ENCODE measurements at places on chromosomes 3 and 15. TPM values are rescaled to one million over a fixed set of nuclear protein-coding genes. Genes with fewer than 3 reads are reported as not detected.

C3orf18 gene
- total RNA-seq, result 20.9 TPM

DNAH12 gene
- not detected for total RNA-seq

NMD3 gene
- total RNA-seq, result 59.4 TPM

LRRC31 gene
- total RNA-seq, result not detected

CELF6 gene
- 1.9 TPM for total RNA-seq

GPR149 gene
- not detected for total RNA-seq

SLITRK3 gene
- total RNA-seq, result 30.8 TPM

ERICH6 gene
- not detected for total RNA-seq

SLC22A13 gene
- under 0.01 TPM for total RNA-seq

GABRB3 gene
- total RNA-seq, result 1.7 TPM

PLAAT1 gene
- not detected for total RNA-seq

- no peak for DNase-seq
Observed at GRCh38 chr3:148856384-148856783, 8.7 kb upstream of the CPA3 start.

DNA sequence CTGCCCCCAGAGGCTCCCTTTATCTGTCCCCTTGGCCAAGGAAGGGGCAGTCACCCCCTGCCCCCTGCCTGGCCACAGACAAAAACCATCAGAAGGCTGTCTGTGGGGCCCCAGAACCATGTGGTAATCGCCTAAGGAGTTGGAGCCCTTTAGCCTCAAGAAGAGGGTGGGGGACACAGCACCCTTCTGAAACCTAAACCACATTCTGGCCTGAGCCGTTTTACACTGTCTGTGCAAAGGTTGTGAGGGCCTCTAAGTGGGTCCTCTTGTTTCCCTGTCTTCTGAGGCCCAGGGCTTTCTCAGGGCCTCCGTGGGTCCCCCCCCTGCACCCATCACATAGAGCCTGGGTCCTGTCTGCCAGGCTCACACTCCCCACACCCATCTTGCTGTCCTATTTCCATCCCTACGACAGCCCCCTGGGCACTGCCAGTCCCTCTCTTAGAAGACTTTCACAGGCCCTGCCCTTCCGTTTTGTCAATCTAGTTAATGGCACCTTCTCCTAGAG is 17.9 kb upstream of the RPUSD3 start:
- no peak for DNase-seq

DNA sequence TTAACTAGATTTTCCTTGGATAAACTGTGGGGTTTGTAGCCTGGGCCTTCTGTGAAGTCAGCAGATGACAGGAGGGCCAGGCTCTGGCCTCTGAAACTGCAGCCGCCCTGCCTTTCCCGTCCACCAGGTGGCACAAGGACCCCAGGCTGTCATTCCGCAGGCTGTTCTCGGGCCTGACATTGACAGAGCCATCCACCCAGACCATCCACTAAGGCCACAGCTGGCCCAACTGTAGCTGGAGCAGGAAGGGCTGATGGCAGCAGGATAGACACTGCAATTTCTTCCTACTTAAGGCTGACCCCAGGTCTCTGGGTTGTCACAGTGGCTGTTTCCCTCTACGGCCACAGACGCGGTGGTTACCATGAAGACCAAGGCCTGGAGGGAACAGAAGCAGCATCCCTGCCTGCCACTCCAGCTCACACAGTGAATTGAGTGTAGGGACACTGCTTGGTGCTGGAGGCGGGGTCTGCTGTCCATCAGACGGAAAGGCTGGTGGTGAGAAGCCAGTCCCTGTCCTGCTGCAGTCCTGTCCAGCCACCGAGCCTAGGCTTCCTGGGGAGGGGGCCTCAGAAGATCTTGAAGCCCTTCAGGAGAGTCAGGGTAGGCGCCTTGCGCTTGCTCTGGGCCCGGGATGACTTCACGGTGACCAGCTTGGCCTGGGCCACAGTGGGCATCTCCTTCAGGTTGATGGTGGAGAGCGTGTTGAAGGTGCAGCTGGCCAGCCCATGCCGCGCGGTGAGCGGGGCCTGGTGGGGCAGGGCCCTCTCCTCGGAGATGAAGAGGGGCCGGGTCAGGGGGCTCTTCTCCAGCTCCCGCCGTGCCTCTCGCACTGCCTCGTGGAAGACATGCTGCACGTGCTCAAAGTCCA is 9.4 kb downstream of the SLC51B start:
- peak; percentile 75 for DNase-seq

GRCh38 chr3:171984883-171985282 is 54.5 kb upstream of the FNDC3B start:
- DNase-seq, result no peak

GRCh38 chr3:33312361-33312760 is 35.1 kb downstream of the FBXL2 start:
- DNase-seq, result no peak

DNA sequence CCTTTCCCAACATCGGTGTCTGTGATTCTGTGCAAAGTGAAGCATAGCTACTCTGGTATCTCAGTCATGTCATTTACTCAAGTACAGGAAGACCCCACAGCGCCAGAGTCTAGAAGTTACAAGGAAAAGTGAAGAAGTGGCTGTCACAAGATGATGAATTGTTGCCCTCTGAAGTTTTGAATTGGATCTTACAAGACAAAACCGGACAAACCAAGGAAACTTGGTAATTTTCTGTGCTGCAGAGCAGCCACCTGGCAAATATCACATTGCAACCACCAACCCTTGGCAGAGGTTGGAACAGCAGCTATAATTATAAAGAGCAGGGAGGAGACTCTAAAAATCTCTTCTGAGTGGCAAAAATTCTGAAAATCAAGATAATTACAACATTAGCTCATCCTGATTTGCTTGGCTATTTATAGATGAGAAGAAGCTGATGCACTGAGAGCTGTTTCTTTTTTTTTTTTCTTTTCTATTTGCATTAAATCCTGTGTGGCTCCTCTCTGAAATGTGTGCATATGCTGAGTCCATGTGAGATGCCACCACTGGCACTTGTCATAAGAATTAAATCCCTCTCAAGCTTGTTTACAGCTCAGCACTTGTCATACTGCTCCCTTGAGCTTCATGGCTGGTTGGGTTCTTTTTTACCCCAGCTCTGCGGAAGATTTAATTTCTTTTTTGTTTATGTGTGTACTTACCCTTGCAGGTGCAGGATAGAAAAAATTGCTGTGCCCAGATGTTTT is 68.0 kb upstream of the MNS1 start:
- DNase-seq, result no peak

- DNase-seq, result no peak
Observed at GRCh38 chr3:177833332-177833731, 636.0 kb upstream of the TBL1XR1 start.

DNA sequence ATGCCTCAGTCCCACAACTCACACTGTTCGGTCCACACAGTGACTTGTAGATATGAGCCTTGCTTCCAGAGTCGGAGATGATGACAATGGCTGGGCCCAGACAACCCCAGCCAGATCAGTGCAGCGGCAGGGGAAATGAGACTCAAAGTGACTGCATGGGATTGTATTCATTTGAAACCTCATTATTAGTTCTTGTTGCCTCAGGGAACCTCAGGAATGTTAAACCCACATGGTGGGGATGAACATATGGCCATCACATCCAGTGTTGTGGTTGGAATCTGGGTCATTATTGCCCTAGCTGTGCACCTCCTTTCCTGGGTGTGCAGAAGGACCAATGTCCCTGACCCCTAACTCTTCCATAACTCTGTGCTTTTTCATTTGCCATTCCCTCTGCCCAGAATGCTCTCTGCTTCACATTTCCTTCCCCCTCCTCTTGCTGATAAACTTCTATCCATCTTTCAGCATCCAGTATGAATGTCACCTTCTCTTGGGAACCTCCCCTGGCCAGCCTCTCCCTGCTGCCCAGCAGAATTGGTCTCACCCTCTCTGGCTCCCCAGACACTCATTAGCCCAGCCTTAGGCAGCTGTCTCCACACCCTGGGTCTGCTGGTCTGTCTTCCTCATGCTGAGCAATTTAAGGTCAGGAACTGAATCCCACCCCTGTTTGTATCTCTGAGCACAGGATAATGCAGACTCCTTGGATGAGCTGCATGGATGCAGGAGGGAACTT is 67.0 kb upstream of the TNFAIP8L3 start:
- DNase-seq, result no peak

Measured in uterus (tissue), 4 donors.